ENCODE measurements at places on chromosomes 13 and 19. TPM values are rescaled to one million over a fixed set of nuclear protein-coding genes. Genes with fewer than 3 reads are reported as not detected.

ZNF85 gene
- total RNA-seq = 2.3 TPM

ZNF285 gene
- total RNA-seq = 3.6 TPM

OLFM4 gene
- total RNA-seq = 0.21 TPM

ZNF541 gene
- total RNA-seq = 0.13 TPM

TPTE2 gene
- total RNA-seq = not detected

KLK1 gene
- total RNA-seq = not detected

PSG11 gene
- not detected for total RNA-seq

DNAAF3 gene
- total RNA-seq = 1.1 TPM

SHISA7 gene
- not detected for total RNA-seq

ZNF836 gene
- 8.9 TPM for total RNA-seq

NLRP11 gene
- total RNA-seq = not detected

DHDH gene
- not detected for total RNA-seq

RNF113B gene
- not detected for total RNA-seq

- DNase-seq = no peak
These were observed 40.2 kb downstream of the CCNE1 start for GRCh38 chr19:29851769-29852521.

DNA sequence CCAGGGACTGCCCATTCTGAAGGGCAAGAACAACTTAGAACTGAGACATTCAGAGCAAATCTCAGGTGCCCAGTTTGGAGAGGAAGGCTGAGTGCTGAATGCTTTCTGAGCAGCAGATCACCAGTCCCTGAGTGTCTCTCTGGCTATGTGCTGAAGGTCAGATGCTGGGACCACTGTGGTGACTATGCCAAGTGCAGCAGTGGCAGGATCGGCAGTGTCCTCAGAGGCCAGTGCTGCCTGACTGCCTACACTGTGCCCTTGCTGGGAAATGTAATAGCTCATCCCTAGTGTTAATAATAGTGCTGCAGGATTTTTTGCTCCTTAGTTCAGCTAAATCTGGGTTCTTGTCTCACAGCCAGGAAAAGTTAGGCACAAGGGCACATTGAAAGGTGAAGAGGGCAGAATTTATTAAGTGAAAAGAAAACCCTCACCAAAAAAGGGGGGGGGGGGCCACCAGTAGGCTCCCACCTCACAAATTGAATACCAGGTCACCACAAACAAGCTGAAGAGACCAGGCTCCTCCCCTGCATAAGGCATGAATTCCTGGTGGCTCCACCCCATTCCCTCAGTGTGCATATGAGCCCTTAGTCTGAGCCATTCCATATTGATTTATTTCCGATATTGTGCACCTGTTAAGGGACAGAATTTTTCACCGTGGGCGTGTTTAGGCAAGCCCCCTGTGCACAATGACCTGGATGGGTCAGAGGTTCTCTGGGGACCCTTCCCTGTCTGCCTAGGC lies 18.5 kb downstream of the RFXAP start:
- no peak for DNase-seq

GRCh38 chr13:29771247-29771646 lies 79.2 kb downstream of the UBL3 start:
- no peak for DNase-seq

GRCh38 chr19:50427318-50427925 lies 5.3 kb upstream of the MYBPC2 start:
- no peak for DNase-seq

- DNase-seq = no peak
These were observed 220.5 kb downstream of the TM9SF2 start for GRCh38 chr13:99721606-99722337.

DNA sequence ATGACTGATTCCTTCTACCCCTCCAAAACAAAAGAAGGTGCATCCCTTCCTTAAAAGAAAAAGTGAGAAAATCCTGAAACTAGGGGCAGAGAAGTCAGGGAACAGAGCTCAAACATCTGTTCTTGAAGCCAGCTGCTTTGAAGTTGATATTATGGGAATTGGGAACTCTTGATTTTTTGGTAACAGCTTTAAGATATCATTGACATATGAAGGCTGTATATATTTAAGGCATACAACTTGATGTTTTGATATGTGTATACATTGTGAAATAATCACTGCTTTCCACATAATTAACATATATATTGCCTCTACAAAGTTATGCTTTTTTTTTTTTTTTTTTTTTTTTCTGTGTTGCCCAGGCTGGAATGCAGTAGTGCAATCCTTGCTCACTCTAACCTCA lies 117.1 kb downstream of the AKAP11 start:
- DNase-seq = no peak

DNA sequence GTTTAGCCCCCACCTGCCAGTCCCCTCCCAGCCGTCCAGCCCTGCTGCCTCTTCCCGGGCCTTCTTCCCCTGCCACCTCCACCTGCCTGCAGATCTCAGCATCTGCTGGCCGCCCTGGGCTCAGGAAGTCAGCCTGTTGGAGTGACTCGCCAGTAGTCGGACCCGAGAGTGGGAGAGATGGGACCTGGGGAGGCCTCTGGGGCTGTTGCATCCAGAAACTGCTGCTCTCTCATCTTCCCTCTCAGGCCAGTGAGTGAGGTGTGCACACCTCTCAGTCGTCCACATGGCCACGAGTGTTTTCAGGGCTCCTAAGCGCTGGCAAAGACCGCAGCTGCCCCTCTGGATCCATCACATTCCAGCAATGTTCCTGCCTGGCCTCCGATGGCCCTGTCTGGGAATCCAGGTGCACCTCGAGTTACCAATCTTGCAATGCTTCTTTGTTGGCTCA lies 151.8 kb upstream of the SOX1 start:
- DNase-seq = no peak

DNA sequence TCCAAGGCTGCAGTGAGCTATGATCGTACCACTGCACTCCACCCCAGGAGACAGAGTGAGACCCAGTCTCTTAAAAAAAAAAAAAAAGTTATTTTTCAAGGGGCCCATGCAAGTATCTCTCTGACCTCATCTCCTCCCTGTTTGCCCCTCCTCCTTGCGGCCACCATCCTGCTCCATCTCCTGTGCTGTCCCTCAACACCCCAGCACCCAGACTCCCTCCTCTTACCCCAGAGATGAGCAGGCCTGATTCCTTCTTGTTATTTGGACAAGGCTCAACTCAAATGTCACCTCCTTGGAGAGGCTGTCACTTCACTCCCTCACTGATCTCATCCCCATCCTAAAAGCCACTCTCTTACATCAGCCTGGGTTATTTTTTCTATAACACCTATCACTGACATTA lies 4.4 kb downstream of the RYR1 start:
- DNase-seq = no peak

- no peak for DNase-seq
These were observed 1.6 kb downstream of the JAK3 start for GRCh38 chr19:17846146-17846545.

DNA sequence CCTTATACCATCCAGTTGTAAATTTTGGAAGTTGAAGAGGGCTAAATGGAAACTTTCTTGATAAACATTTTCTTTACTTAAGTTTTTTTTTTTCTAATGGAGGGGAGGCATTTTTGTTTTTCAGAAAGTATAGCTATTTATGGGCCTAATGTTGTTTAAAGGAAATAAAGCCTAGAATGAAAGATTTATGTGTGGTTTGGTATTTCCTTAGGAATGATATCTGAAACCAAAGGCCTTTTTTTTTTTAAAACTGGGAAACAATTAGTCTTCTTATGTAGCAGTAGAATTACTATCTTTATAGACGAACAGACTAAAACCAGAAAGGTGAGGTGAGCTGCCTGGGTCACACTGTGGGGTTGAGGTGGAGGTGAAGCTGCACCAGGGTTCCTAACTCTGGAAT lies 80.1 kb downstream of the ESD start:
- no peak for DNase-seq

DNA sequence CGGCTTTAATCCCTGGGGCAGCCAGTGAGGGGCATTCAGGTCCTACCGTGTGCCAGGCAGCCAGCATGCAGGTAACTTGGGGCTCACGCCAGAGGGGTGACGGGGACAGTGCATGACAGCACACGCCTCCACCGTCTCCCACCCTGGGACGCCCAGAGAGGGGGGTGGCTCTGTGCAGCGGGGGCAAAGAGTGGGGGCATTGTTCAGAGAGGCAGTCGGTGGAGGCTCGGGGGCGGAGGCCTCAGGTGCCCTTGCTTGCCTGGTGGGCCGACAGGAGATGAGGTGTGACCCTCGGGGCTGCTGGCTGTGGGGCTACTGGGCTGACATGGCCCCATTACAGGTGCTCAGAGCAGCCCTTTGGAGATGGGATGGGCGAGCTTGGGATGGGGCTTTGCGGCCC lies 18.4 kb downstream of the PLIN4 start:
- DNase-seq = no peak

DNA sequence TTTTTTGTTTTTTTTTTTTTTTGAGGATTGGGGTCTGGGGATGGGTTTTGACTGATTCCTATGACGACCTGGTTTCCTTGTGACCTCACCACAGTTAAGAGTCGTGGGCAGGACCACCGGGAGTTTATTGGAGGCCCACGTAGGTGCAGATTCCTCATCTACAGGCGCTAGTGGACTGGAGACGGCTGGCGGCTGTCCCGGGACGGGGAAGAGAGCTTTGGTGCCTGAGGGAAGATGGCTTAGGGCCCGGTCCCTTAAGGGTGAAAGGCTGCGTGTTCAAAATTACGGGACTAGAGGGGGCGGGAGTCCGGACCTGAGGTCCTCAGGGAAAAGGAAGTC lies 682 bp upstream of the TEAD2 start:
- peak; percentile 73 for DNase-seq

- DNase-seq = no peak
These were observed 7.8 kb upstream of the OVOL3 start for GRCh38 chr19:36103040-36103626.

DNA sequence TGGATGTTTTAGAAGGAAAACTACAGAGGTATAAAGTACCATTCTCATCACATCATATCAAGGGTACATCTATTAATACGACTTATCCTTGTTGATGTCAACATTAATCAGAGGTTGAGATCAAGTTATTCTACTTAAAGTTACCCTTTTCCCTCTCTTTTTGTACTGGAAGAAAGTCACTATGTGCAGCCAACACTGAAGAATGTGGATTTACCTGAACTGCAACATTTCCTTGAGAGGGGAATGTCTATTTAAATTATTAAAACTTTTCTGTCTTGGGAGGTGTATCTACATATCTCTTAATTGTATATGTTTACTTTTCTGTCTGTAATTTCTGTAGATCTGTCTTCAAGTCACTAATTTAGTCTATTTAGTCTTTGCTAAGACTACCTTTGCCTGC lies 2.5 kb upstream of the FBXL3 start:
- DNase-seq = no peak

GRCh38 chr19:2952953-2953481 lies 8.2 kb upstream of the ZNF77 start:
- DNase-seq = no peak

GRCh38 chr13:30898678-30899241 lies 7.3 kb upstream of the MEDAG start:
- peak; percentile 70 for DNase-seq

GRCh38 chr13:92716749-92717148 lies 509.9 kb upstream of the GPC6 start:
- no peak for DNase-seq

GRCh38 chr13:34164582-34164981 lies 346.6 kb downstream of the RFC3 start:
- no peak for DNase-seq

DNA sequence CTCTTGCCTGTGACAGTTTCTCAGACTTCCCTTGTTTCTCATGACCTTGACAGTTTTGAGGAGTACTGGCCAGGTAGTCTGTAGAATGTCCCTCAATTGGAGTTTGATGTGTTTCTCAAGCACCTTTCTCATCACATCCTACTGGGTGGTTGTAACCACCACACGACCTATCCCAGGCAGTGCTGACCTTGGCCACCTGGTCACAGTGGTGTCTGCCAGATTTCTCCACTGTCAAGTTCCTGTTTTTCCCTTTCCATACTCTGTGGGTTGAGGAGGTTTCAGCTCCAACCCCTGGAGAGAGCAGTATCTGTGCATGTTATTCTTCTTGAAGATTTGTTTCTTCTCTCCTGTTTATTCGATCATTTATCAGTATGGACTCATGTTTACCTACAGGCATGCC lies 8.4 kb upstream of the UPF3A start:
- no peak for DNase-seq

DNA sequence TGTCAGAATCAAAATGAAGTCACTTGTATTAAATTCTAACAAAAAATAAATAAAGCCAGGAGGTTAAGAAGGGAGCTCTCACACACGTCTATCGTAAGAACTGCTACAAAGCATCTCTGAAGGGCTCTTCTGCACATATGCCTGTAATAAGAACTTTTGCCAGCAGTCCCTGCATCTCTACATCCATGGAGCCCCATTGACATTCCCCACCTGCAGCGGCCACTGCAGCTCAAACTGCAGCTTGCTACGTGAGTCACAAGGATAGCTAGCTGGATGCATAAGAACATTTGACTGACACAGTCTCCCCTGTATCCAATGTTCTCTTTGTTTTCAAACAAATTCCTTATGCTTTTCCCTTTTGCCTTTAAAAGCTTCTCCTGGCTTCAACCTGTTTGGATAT lies 68.3 kb downstream of the DNAJC3 start:
- DNase-seq = no peak

DNA sequence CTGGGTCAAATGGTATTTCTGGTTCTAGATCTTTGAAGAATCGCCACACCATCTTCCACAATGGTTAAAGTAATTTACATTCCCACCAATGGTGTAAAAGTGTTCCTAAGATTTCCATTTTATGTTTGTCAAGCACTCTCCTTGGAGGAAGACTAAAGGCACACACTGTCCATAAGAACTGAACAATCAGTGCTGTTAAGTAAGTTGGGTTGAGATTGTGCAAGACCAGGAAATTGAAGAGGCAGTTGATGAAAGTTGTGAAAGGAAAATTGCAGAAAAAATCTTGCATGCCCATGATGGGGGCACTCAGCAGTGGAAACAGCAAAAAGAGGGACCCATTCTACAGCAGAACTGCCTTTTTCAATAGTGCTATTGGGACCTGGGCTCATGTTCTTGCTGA lies 323.6 kb downstream of the DLEU7 start:
- DNase-seq = no peak

GRCh38 chr13:73776151-73776785 lies 357.9 kb downstream of the KLF12 start:
- DNase-seq = no peak

GRCh38 chr13:82356667-82357410 lies 1525.4 kb downstream of the SLITRK1 start:
- no peak for DNase-seq

DNA sequence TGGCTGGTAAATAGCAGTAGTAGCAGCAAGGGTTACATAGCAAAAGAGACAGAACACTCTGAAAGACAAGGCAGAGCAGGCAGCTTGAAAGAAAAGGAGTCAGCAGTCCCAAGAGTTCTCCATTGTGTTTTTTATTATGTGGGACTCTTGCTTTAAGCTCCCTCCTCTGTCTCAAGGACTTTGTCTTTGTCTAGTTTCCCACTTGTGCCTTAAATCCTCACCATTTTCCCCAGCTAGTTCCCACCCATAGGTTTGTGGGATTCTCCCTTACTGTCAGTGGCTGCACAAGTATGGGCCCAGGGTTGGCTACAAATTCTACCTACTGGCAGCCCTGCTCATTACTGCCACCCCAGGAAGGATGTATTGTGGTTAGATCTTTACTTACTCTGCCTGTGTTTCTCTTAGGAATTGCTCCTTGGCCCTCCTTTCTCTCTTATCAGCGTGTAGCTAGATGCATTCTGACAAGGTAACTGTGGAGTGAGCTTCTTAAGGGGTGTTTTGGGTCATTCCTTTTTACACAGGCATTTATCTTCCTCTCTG lies 413.4 kb upstream of the PCDH9 start:
- no peak for DNase-seq
